ENCODE measurements at places on chromosomes 7 and 10. TPM values are rescaled to one million over a fixed set of nuclear protein-coding genes. Genes with fewer than 3 reads are reported as not detected.

- DNase-seq, result no peak
These were observed 50.9 kb downstream of the TFAM start for GRCh38 chr10:58436071-58436470.

- no peak for DNase-seq
These were observed 7.1 kb upstream of the C10orf105 start for GRCh38 chr10:71726580-71727104.

The C10orf53 gene
- total RNA-seq, result 0.18 TPM

The CPXM2 gene
- 1.8 TPM for total RNA-seq

DNA sequence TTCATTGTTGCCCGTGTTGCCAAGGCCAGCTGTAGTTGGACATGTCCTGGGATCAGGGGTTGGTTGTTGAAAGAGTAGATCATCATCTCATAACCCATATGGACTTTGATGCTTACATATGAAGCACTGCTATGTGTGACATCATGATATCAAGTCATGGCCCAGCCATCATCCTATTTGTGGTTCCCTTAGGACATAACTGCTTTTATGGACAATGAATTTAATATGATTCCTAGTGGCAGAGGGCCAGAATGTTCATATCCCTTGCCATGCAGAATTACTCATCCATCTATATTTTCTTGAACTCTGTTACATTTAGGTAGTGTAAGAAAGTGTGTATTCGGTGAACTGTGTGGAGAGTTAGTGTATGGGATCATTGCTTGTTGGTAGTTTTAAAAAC is 343.9 kb upstream of the LRGUK start:
- DNase-seq, result no peak

The METTL27 gene
- 2.5 TPM for total RNA-seq

The ATRNL1 gene
- 419 TPM for total RNA-seq

- no peak for DNase-seq
These were observed 130.4 kb upstream of the KCNMA1 start for GRCh38 chr10:77768039-77768438.

DNA sequence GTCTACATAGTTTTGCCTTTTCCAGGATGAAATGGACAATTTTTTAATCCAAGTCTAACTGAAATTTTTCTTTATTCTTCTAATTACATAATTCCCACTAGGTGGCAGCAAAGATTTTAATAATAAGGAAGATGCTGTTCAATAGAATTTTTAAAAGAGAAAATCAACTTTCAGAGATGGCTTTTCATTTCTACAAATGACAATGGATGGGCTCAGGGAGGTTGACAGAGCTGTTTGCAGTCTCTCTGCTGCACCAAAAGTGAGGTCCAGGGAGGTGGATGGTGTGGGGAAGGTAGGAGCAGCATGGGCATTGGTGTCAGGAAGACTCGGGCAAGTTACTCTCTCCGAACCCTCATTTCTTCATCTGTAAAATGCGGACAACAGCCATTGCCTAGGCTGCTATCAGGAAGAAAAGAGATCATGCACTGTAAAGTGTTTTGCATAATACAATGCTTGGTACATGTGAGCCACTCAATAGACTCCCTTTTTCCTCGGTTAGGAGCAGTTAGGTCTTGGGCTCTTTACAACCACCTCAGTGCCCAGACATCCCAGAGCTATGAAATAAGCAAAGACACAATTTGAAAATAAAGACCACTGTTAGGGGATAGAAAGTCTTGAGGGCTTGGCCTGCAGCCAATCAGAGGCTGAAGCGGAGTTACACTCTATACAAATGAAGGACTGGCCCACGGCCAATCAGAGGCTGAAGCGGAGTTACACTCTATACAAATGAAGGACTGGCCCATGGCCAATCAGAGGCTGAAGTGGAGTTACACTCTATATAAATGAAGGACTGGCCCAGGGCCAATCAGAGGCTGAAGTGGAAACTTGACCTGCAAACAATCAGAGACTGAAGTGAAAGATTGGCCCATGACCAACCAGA is 107.1 kb downstream of the ABLIM1 start:
- peak; percentile 49 for DNase-seq

GRCh38 chr10:6493521-6494441 is 86.3 kb downstream of the PRKCQ start:
- no peak for DNase-seq

- DNase-seq, result no peak
These were observed 972 bp downstream of the PHYH start for GRCh38 chr10:13298748-13299436.

The DEPP1 gene
- total RNA-seq, result 9.9 TPM

DNA sequence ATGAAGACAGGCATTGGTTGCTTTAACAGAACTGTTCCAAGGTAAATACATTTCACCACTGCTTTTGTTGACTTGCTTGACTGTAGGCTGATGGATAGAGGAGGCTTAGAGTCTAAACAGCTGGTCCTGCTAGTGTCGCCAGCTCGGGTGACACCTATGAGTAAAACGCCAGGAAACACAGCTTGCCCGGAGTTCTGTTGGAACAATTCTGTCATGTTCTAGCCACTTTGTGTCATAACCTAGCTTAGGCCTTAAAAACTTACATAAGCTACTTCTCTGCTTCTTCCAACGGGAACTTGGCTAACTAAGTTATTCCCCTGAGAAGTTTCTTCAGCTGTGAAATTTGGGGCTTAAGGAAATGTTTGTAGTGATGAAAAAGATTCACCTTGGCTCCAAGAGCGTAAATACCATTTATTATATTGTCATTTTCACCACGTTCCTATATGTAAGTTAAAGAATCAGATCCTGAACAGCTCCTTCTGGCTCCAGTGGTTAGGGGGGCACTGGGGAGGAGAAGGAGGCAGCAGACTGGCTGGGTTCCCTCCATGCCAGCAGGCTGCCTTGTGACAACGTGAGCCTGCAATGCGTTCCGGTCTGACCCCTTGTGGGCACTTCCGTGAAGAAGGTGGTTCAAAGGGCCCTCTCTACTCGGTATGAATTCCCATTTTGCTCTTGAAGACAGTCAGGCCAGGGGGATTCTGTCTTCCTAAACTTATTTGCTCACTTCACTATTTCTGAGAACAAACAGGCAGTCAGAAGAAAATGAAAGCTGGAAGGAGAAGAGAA is 253.2 kb downstream of the BMPER start:
- no peak for DNase-seq

The CLIP2 gene
- 118 TPM for total RNA-seq

DNA sequence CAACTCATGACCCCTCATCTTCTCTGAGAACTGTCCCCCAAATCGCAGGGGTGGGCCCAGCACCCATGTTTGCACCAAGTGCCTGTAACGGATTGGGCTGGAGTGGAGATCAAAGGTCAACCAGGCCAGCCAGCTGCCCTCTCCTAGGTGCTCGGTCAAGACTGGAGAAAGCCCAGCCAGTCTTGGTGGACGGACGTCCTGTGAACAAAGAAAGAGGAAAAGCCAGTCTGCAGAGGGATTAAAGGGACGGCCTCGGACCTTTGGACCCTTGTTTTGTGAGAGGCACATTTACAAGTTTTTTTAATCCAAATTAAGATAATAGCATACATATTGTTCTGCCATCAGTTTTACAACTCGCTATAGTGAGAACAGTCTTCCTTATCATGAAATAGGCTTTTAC is 31.7 kb upstream of the GALNTL5 start:
- no peak for DNase-seq

- DNase-seq, result no peak
These were observed 102.9 kb downstream of the TAX1BP1 start for GRCh38 chr7:27842851-27843250.

- no peak for DNase-seq
These were observed 69.6 kb downstream of the SHOC2 start for GRCh38 chr10:110989016-110989415.

The PGAM2 gene
- 13.0 TPM for total RNA-seq

The MRC1 gene
- total RNA-seq, result 5.5 TPM

GRCh38 chr10:119315128-119316001 is 108.0 kb downstream of the GRK5 start:
- no peak for DNase-seq

The TMEM176A gene
- total RNA-seq, result 1.5 TPM

DNA sequence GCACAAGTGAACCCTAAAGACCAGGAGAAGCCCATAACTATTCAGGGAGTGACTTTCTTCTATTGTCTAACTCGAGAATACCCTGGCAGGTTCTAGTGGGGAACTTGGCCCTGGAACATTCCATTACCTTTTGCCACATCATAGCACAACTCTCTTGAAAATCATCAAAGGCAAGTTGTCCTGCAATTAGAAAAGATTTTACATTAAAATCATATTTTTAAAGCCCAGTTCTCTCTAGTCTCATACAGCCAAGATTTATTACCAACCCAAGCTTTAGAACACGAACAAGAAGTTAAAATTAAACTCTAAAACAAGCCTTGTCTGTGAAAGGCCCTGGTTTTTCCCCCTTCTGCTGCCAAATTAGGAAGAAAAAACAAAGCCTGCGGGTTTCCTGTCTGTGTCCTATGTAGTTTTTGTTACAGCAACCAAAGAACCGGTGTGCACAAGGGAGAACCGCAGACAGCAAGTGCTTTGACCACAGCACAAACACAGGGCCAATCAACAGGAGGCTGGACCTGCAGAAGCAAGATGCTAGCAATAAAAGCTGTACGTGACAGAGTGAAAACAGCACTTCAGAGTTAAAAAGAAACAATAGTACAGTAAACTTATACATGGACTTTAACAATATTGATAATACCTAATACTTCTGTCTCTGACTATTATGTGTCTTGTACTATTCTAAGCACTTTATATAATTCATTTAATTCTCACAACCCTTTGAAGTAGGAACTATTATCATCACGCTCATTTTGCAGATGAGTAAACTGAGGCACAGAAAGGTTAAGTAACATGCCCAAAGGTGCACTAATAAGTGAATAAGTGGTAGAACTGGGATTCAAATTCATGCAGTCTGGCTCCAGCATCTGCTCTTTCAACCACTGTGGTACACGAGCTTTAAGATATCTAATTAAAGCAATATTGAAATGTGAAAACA is 65.8 kb downstream of the STK17A start:
- DNase-seq, result peak; percentile 18

The HOXA2 gene
- total RNA-seq, result not detected

Data from cerebellum (tissue), 4 donors.